ENCODE measurements at places on chromosomes 11 and 22.
A peak's percentile ranks its signal among the peaks of the same experiment; 100 is the strongest.

GRCh38 chr11:10019906-10020682, 273.9 kb downstream of the SBF2 start:
- DNase-seq, result no peak

- DNase-seq, result no peak
These were observed 154.2 kb upstream of the TTC12 start for GRCh38 chr11:113159988-113160807.

DNA sequence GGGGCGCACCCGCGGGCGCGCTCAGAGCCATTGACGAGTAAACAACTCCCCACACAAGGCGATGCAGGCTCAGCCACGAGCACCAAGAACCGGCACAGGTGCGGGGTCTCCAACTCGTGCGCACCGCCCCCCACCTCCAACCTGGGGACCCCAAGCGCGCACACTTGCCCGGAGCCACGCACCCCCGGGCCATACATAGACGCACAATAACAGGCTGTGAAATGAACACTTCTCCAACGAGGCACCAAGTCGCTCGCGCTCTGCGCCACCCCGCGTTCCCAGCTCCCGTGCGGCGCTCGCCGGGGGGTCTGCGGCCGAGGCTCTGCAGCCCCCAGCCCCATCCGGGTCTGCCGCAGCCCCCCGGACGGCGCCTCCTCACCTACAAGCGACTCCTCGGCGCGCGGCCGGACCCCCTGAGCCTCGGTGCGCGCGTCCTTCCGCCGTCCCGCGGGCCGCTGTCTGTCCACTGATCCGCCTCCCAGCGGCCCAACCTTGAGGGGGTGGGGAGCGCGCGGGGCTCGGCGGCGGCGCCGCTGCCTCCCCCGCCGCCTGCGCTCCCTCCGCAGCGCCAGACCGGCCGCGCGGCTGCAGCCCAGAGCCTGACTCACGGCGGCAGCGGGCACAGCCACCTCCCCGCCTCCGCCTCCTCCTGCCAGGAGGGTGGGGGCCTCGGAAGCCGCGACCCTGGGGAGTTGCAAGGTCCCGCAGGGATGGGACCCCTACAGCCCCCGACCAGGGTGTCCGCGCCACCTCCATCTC, 1.6 kb downstream of the IFITM10 start:
- DNase-seq, result no peak

- DNase-seq, result peak; percentile 87
These were observed 34.5 kb downstream of the CELF1 start for GRCh38 chr11:47518212-47518964.

GRCh38 chr11:37946155-37946766, 1348.2 kb upstream of the RAG2 start:
- DNase-seq, result peak; percentile 24

DNA sequence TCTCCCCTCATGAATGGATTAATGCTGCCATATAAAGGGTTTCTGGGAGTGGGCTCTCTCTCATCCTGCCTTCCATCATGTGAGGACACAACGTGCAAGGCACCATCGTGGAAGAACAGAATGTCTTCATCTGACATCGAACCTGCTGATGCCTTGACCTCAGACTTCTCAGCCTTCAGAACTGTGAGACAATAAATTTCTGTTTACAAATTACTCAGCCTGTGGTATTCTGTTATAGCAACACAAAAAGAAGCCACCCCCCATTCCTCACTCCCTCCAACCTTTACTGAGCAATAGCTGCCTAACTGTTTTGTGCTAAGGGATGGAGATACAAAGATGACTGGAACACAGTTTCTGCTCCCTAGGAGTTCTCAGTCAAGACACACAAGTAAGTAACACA, 106.1 kb upstream of the PLET1 start:
- DNase-seq, result no peak

DNA sequence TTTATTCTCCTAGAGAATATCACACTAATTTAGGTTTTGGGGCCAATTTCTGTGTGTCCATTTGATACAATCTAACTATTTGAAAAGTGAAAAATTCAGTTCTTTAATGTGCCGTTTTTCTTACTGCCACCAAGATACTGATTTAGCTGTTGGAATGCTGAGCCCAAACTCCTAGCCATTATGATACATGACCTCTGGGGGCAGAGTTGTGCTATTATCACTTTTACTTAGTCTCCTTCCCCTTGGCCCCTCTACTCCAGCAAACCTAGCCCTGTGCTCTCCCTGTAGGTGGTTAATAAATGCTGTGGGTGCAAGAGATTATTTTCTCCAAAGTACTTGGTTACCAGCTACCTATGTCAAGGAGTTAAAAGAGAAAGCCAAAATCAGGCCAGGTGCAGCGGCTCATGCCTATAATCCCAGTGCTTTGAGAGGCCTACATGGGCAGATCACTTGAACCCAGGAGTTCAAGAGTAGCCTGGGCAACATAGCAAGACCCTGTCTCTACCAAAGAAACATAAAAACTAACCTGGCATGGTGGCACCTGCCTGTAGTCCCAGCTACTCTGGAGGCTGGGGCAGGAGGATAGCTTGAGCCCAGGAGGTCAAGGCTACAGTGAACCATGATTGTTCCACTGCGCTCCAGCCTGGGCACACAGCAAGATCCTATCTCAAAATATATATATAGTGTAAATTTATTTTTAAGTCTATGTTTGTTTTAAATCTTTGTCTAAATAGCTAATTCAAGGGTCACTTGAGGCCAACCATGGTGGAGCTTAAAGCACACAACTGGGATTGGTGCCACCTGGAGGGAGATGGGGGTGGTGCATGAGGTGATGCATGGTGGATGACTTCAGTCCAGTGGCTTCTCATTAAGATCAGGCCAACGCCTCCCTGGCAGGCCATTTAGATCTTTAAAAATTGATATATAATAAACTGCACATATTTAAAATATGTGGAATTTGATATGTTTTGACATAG, 193.2 kb upstream of the PLET1 start:
- peak; percentile 8 for DNase-seq

DNA sequence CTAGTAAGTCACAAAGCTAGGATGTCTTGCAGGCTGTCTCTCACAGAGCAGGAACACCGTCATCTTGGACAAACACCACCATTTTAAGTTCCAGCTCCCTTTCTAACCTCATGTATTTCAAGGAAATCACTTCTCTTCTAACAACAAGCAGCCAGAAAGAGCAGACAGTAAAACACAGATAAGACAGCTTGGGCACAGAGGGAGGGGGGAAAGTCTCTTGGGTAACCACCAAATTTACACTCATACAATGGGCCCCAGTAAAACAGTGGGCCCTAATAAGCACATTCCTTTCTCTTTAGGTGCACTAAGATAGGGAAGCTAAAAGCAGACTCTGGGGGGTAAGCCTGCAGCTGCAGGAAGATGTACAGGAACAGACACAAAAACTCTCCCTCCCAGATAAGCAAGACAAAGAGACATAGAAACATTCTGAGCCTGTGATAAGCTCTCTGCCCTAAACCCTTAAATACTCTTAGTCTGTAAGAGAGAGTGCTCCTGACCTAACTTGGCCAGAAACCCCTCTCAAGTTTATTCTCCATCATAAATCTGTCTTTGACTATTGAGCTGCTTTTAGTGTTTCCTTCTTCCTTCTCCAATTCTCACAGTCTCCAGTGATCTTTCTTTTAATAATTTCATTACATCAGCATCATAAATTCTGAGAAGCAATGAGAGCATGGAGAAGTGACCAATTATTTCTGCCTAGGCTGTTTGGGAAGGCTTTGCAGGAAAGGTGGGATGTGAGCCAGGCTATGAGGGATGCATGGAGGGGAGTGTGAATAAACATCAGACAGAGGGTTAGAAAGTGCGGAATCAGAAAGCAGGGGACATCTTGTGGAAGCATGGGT, 7.4 kb downstream of the OR10D3 start:
- no peak for DNase-seq

All from NCI-H2171 treated with DMSO at 0.1 percent for 48 hours (cell line).